ENCODE measurements at places on chromosomes 1 and 21. TPM values are rescaled to one million over a fixed set of nuclear protein-coding genes. Genes with fewer than 3 reads are reported as not detected.

The GNAT2 gene
- 0.18 TPM for total RNA-seq

The THEM4 gene
- 6.3 TPM for total RNA-seq

The C1orf116 gene
- not detected for total RNA-seq

The IL20 gene
- total RNA-seq, result not detected

The PTGS2 gene
- total RNA-seq, result 15.0 TPM

The HES2 gene
- 0.09 TPM for total RNA-seq

The BARHL2 gene
- not detected for total RNA-seq

The SLC9C2 gene
- not detected for total RNA-seq

The CD84 gene
- not detected for total RNA-seq

All from fibroblast of the aortic adventitia (primary cell).